ENCODE measurements at places on chromosomes 5 and 9. TPM values are rescaled to one million over a fixed set of nuclear protein-coding genes. Genes with fewer than 3 reads are reported as not detected.

The ERCC8 gene
- total RNA-seq = 26.2 TPM

The SLC6A19 gene
- not detected for total RNA-seq

The PCA3 gene
- not detected for total RNA-seq

DNA sequence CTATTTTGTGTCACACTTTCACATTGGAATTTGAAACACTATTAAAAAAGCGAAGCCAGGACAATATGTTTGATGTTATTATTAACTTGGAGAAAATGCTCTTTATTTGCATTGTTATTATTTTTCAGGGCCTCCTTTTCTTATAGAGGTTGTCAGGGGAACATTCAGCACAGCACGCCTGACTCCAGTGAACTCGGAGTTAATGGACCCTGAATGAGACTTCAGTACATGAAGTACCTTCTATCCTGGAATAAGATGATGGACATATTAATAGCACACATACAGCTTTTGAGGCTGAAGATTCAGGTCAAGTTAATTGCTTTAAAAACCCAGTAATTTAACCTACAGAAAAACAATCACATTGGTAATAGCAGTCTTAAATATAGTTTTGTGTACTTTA lies 652.9 kb downstream of the SEMA5A start:
- DNase-seq = no peak

DNA sequence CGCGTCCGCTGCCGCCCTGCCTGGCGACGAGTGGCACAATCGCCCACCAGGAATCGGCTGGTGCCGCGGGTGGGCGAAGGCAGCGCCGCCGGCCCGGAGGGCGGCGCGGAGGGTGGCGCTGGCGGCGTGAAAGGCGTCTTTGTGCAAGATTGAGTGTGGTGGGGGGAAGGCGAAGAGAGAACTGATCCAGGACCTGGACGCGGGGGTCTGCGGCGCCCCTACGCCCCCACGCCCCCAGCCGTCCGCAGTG lies 4.6 kb upstream of the RGMB start:
- no peak for DNase-seq

GRCh38 chr9:120579139-120580050 lies 572 bp downstream of the CDK5RAP2 start:
- peak; percentile 33 for DNase-seq
